ENCODE measurements at places on chromosomes 7 and 10.

GRCh38 chr10:131788386-131788785, 112.4 kb upstream of the PPP2R2D start:
- no peak for DNase-seq

DNA sequence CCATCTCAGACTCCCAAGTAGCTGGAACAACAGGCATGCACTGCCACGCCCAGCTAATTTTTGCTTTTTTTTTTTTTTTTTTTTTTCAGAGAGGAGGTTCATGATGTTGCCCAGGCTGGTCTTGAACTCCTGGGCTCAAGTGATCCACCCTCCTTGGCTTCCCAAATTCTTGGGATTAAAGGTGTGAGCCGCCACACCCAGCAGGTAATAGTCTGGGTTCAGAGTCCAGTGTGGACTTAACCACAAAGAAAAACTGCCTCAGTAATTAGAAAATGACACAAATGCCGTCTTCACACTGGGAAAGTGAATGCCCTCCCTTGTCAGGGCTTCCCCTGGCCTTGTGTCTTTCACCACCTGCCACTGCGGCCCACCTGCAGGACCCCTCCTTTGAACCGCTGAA, 101.1 kb downstream of the RAB11FIP2 start:
- no peak for DNase-seq

DNA sequence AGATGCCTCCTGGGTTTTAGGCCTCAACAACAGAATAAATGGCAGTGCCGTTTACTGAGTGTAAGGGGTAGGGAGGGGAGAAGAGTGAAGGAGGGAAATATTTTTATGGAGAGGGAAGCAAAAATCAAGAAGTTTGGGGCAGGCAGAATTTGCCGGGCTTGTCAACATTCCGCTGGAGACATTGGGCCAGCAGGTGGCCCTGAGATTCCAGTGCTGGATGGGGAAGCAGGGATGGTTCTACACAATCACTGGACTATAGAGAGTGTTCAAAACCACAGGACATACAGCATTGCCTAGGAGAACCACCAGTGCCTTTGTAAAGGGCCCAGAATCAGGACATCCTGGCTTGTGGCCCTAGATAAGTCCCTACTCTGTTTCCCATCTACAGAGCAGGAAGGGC, 598.6 kb upstream of the MGMT start:
- no peak for DNase-seq

DNA sequence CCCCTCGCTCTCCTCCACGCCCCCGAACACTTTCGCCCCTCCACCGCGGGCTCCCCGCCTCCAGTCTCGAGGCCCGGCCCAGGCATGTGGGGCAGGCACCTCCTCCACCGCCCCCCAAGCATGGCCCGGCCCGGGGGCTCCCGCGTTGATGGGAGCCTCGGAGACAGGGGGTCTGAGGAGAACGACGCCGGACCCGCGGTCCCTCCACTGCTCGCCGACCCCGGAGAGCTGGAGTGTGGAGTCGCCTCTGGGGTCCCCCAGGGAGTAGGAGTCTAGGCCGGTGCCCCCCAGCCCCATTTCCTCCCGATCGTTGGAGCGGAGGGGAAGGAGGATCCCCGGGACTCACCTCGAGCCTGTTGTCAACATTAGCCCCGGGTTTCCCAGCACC, 206 bp downstream of the UPF2 start:
- no peak for DNase-seq

DNA sequence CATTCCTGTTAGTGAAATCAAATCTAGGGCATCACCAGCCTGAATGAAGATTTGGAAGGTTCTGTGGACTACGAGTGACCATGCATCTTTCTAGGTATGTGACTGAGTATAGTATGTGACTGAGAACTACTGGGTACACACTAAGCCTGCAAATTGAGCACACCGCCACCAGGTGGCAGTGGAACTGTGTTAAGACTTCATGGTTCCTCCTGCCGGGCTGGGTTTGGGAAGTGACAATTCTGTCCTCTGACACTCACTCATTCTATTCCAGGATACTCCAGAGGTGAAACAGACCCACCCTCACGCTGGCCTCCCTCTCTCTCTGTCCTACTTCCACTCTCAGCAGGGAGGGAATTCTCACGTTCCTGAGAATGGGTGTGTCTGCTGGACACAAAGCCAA, 84.0 kb upstream of the TMEM248 start:
- no peak for DNase-seq

GRCh38 chr7:55144333-55145317, 125.8 kb downstream of the EGFR start:
- no peak for DNase-seq

GRCh38 chr7:122643250-122643649, 55.7 kb downstream of the RNF133 start:
- no peak for DNase-seq

GRCh38 chr7:45198986-45199385, 41.4 kb downstream of the RAMP3 start:
- no peak for DNase-seq

DNA sequence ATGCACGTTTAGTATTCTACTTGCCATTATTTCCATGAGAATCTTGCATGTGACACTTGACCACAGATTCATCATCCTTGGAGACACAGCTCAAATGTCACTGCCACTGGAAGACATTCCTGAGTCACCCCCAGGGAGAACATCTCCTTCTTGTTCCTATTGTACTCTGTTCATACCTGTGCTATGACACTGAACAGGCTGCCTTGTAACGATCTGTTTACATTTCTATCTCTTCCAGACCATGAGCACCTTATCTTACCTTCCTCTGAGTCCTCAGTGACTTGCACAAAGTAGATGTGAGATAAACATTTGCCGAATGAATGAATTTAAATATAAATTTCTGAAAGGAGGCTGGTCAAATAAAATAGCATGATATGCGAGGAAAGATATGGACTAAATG, 331.9 kb upstream of the LRRN3 start:
- DNase-seq, result no peak

- no peak for DNase-seq
These were observed 99.5 kb downstream of the SFMBT2 start for GRCh38 chr10:7311218-7311849.

DNA sequence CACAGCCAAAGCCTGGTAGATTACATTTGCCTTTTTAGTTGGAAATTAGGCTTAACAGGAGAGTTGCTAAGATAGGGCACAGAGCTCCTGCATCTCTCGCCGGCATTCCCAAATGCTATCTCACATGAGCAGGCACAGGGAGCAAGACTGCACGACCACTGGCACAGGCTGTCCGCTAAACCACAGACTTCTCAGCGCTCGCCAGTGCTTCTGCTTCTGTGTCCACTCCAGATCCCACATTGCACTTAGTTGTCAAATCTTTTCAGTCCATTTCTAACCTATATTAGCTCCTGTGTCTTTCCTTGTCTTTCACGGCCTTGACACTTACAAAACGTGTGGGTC, 138.9 kb downstream of the EGFR start:
- DNase-seq, result no peak

GRCh38 chr10:71608819-71609768, 110.5 kb downstream of the C10orf105 start:
- DNase-seq, result no peak

DNA sequence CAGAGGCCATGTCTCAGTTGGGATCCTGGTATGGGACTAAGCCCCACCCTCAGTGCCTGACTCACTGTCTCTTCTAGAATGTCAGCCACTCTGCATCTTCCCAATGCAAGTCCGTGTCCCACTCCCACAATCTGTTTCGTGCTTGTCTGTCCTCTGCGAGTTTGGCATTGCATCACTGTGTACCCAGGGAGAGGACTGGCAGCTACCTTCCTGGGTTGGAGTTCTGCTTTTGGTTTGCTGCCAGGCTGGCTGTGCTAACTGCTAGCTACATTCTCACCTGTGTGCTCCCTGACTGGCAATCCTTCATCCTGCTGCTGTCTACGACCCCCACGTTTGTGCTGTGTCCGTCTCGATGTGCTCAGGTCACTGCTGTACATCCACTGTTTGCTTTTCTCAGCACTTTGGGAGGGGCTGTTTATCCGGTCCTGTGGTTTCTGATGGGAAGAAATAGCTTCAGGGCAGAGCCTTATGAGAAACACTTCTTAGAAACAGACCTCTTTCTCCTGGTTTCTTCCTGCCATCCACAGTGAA, 56.0 kb upstream of the GLI3 start:
- DNase-seq, result no peak

DNA sequence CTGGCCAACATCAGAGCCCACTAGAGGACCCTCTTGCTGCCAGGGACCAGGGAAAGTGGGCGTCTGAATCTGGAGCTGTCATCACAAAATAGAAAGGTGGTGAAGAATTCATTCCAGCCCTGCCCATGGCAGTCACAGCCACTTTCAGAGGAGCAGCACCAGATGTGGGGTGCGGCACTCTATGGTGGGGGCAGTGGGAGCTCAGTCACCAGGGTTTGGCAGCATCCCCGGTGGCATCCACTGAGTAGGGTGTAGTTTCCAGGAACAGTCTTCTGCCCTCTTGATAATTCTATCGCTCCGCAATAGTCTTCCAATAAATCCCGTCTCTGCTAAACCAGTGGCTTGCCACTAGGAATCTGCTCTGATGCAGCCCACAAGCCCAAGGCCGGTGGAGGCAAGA, 108.5 kb upstream of the TCF7L2 start:
- DNase-seq, result no peak

- no peak for DNase-seq
These were observed 75.9 kb downstream of the BUB3 start for GRCh38 chr10:123229927-123230630.

GRCh38 chr7:42575171-42575570, 336.7 kb downstream of the C7orf25 start:
- DNase-seq, result no peak

DNA sequence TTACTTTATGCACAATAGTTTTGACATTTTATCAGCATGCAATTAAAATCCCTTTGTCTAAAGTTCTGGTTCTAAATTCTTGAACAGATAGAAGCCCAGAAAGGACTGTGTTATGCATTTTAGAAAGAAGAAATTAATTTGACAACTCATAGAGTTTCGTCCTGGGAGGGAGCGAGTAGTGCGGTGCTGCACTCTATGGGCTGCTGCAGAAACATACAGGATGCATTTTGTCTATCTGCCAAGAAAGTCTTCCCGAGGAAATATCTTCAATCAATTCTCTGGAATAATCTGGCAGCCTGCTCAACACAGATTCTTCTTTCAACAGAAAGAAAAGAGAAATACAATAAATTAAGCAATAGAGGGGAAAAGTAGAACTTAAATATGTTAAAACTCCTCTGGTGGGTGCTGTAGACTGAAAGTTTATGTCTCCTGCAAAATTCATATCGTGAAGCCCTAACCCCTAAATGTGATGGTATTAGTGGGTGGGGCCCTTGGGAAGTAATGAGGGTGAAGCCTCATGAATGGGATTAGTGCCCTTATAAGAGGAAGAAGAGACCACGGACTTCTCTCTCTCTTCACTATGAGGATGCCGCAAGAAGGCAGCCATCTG, 39.0 kb upstream of the IFRD1 start:
- DNase-seq, result no peak

DNA sequence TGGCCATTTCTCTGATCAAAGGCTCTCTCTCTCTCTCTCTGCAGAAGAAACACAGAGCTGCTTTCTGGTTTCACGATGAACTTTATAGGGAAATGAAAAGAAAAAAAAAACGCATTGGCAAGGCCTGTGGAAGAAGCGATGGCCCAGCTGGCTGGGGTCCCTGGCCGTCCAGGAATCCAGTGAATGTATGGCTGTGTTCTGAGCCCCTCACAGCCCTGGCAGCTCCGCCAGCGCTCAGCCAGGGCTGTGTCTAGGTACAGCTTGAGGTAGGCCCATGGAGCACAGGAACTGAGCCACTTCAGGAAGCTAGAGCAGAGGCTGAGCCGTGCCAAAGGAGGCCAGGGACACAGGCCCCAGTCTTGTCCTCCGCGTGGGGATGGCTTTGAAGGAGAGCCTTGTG, 13.1 kb upstream of the UCMA start:
- no peak for DNase-seq

DNA sequence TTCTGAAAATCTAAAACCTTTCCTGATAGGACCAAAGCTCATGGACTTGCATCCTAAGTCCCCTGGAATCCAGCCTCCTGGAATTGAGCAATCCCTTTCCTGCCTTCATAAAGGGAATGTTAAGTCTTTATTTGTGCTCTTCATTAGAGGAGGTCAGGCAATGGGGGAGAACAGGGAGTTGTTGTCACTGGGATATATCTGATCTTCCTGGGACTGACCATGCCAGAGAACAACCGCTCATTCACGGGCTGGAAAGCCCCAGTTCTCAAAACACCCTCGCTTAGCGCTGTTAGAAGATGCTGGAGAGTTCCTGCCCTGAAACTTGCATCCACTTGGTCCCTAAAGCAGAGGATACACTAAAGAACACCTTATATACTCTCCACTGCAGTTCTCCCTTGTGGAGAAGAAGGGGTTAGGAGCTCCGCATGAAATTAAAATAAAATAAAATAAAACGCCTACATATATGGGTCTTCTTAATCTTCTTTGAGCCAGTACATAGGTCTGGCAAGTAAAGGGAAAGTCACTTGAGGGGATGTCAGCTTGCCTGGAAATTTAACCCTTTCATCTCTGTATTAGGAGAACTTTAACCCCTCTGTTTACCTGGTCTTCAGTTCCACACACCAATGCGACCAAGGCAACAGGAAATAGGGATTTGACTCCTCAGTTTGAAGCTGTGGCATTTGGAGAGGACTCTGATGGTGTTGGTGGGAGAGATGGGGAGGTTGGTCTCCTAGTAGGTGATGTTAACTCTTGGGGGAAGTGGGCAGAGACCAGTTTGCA, 1.2 kb downstream of the SORCS1 start:
- DNase-seq, result no peak

GRCh38 chr7:50599385-50599784, 34.2 kb upstream of the DDC start:
- DNase-seq, result no peak

GRCh38 chr10:78438907-78439809, 405.5 kb downstream of the RPS24 start:
- no peak for DNase-seq
